ENCODE measurements at places on chromosomes 5 and 9. TPM values are rescaled to one million over a fixed set of nuclear protein-coding genes. Genes with fewer than 3 reads are reported as not detected.

DNA sequence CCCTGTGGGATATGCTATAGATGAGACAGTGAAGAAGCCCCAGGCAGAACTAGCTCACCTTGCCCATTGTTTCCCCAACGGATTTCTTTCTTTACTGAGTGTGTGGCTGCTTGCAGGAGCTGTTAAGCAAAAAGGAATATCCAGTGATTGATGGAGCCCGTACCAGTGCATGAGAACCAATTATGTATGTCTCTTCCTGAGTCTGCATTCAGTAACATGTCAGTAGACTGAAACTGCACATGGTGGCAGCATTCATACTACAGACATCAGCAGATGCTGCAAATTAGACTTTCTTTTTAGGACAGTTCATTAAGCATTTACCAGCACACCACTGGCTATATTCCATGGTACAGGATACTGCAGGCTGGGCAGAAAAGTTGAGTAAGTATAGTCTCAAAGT is 90.3 kb upstream of the PLCXD3 start:
- H3K27ac ChIP-seq: no peak overlapping the region
- H3K4me1 ChIP-seq: no peaks in the 10 kb centered on the region
- no peaks in the 10 kb centered on the region for H3K27me3 ChIP-seq
- H3K4me3 ChIP-seq: no peak overlapping the region

DNA sequence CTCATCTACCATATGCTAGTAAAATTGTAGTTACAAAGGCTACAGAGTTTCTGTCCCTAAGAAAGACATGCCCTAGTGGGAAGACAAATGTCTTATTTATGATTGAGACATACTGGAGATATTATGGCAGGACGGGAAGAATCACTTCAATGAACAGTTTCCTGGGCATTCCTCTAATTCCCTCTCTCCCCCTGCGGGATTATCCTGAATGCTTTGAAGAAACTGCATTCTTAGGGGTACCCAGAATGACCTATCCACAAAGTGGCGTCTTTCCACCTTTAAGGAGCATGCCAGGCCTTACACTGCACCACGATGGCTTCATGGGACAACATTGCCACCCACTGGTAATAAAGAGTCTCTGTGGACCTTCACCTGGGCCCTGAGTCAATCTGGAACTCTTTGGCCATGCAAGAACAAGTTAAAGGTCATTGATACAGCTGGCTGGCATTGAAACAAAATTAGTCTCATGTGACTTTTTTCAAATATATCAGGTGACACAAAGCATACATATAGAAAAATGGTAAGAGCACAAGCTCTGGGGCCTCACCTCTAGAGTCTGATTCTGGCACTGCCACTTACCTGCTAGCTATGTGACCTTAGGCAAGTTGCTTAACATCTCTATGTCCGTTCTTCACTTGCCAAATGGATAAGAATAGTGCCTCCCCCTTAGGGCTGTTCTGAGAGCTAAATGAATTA is 32.0 kb downstream of the ANKRD55 start:
- H3K27me3 ChIP-seq: no peaks in the 10 kb centered on the region
- H3K4me3 ChIP-seq: no peak overlapping the region
- H3K27ac ChIP-seq: no peak overlapping the region
- no peaks in the 10 kb centered on the region for H3K36me3 ChIP-seq
- peaks cover 5% of the 10 kb centered on the region for H3K4me1 ChIP-seq

DNA sequence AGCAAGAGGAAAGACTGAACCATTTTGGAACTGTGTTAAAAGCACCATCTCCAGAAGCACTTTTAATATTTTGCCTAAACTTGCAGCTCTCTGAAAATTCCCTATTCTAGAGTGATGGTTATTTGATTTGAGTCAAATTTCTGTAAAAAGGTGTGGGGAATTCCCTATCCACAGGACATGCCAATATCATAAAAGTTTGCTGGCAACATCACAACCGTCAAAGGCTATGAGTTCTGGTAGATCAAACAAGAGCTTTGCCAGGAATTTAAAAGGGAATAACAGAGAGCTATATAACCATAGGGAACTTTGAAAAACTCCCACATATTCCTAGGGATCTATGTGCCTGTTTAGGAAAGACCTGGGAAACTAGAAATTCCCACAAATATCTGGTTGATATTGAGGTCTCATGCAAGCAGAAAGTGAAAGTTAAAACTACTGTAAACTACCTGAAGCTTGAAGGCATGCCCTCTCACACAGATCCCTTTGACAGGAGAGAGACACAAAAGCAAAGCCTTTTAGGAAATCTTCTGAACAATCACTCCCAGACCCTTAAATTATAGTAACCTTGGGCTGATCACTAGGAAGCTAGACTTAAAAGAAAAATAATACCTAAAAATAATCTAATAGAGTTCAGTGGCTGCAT is 549.9 kb downstream of the ANXA1 start:
- no peak overlapping the region for H3K4me3 ChIP-seq
- H3K27me3 ChIP-seq: no peaks in the 10 kb centered on the region
- H3K4me1 ChIP-seq: no peaks in the 10 kb centered on the region
- H3K27ac ChIP-seq: no peak overlapping the region
- no peaks in the 10 kb centered on the region for H3K36me3 ChIP-seq
- DNase-seq: no peak

- no peak overlapping the region for H3K27ac ChIP-seq
- no peaks in the 10 kb centered on the region for H3K4me1 ChIP-seq
- H3K27me3 ChIP-seq: no peaks in the 10 kb centered on the region
- no peak for DNase-seq
- no peaks in the 10 kb centered on the region for H3K36me3 ChIP-seq
- H3K4me3 ChIP-seq: no peak overlapping the region
Observed at GRCh38 chr9:84293001-84293798, 47.4 kb downstream of the SLC28A3 start.

DNA sequence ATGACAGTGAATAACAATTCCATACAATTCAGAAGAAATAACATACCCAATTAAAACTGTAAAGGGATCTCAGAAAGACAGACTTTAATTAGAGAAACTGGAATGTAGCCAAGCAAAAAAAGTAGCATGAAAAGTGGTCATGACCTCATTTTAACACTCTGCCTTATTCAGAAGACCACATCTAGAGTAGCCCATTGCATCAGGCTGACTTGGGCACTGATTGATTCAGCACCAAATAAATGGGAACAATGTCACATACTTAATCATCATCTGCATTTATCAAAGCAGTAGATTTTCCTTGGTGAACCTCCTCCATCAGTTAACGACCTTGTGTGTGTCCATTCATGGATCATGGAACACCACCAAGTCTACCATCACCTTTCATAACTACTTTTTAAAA is 992.1 kb downstream of the NR2F1-AS1 start:
- no peak for DNase-seq
- no peak overlapping the region for H3K4me3 ChIP-seq
- no peak overlapping the region for H3K27ac ChIP-seq
- H3K4me1 ChIP-seq: no peaks in the 10 kb centered on the region
- no peaks in the 10 kb centered on the region for H3K36me3 ChIP-seq

- no peak overlapping the region for H3K4me3 ChIP-seq
- peaks cover 52% of the 10 kb centered on the region for H3K27me3 ChIP-seq
- no peak overlapping the region for H3K27ac ChIP-seq
- H3K36me3 ChIP-seq: no peaks in the 10 kb centered on the region
- H3K4me1 ChIP-seq: peaks cover 12% of the 10 kb centered on the region
Observed at GRCh38 chr9:38422555-38423260, 1.5 kb downstream of the IGFBPL1 start.

DNA sequence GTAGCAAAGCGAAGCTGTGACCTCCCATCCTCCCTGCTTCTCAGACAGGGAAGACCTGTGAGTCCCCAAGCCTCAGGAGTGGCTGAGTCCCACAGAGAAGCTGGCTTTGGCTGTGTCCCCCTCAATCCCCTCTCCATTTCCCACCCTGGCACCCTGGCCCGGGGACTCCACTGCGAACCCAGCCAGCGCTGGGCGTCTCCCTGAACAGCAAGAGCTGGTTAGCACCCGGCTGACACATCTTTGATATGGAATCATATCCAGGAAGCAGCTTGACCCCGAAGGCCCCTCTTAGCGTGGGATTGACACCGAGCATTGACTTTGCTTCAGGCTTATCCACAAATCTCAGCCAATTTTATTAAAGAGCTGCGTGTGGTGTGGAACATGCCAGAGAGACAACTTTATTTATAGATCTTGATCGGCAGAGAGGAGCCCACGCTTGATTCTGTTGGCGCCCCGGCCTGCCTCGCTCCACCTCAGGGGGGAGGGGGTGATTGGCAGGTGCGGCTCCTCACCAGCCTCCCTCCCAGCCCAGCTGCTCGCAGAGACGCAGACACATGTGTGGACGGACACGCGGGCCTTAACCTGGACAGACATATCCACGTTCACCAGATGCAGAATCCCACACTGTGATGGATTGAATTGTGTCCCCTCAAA is 120.7 kb upstream of the MVB12B start:
- peak; percentile 42 for DNase-seq
- H3K27ac ChIP-seq: no peak overlapping the region
- H3K27me3 ChIP-seq: no peaks in the 10 kb centered on the region

GRCh38 chr5:5792106-5792505 is 369.6 kb downstream of the ICE1 start:
- H3K36me3 ChIP-seq: no peaks in the 10 kb centered on the region
- DNase-seq: peak; percentile 66
- peaks cover 4% of the 10 kb centered on the region for H3K4me1 ChIP-seq
- H3K27ac ChIP-seq: no peak overlapping the region

DNA sequence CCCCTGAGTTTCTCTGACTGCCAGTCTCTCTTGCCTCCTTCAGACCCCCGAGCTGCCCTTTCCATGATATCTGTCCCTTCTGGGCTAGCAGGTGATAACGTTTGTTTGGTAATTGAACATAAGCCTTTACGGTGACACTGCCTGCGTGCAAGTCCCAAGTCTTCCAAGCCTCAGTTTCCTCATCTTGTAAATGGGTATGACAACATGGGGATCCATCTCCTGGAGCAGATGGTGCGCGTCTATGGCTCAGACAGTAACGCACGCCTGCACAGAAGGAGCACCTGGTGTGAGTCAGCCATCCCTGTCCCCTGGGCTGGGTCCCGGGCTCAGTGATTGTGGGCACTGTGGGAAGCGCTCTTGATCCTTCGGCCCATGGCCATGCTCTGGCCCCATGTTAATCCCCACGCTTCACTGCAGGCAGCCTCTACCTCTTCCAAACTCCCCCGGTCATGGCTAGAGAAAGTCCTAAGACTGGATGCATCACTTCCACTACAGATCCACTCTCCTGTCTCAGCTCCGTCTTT is 85.8 kb downstream of the DAP start:
- H3K27ac ChIP-seq: no peak overlapping the region
- no peak for DNase-seq
- no peaks in the 10 kb centered on the region for H3K27me3 ChIP-seq
- H3K36me3 ChIP-seq: peaks cover 32% of the 10 kb centered on the region

- peak within 1 kb of the TSS; percentile 81 for H3K4me3 ChIP-seq
- no peak for DNase-seq
- no peak within 1 kb of the TSS for H3K27ac ChIP-seq
- H3K27me3 ChIP-seq: no peaks in the 10 kb centered on the region
- H3K36me3 ChIP-seq: no peaks in the 10 kb centered on the region
- H3K4me1 ChIP-seq: peaks cover 5% of the 10 kb centered on the region
Observed at GRCh38 chr9:112174965-112175795, at the start of gene SUSD1. TSS of gene SUSD1 (minus strand) at chr9:112175297. CDS start at chr9:112175235, 62 bp downstream.

- peaks cover 61% of the 10 kb centered on the region for H3K36me3 ChIP-seq
- DNase-seq: no peak
- H3K27ac ChIP-seq: no peak overlapping the region
- H3K4me3 ChIP-seq: no peak overlapping the region
- H3K27me3 ChIP-seq: no peaks in the 10 kb centered on the region
Observed at GRCh38 chr9:120454467-120454866, 125.5 kb downstream of the CDK5RAP2 start.

DNA sequence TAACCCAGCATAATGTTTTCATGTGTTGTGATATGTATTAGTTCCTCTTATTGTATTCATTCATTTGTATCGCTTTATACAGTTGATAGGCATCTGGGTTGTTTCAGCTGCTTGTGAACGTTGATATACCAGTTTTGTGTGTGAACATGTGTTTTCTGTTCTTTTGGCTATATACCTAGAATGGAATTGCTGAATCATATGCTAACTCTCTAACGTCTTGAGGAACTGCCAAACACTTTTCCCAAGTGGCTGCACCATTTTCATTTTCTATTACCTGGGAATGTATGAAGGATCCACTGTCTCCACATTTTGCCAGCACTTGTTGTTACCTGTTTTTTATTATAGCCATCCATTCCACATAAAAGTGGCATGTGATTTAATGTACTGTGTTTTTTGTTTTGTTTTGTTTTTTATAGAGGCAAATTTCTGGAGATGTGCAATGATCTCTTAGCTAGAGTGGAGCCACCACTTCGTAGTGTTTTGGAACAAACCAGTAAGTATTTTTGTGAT is 34.6 kb downstream of the HSPA4 start:
- no peaks in the 10 kb centered on the region for H3K27me3 ChIP-seq
- peaks cover under 1% of the 10 kb centered on the region for H3K4me1 ChIP-seq
- no peak for DNase-seq
- peaks cover 58% of the 10 kb centered on the region for H3K36me3 ChIP-seq

DNA sequence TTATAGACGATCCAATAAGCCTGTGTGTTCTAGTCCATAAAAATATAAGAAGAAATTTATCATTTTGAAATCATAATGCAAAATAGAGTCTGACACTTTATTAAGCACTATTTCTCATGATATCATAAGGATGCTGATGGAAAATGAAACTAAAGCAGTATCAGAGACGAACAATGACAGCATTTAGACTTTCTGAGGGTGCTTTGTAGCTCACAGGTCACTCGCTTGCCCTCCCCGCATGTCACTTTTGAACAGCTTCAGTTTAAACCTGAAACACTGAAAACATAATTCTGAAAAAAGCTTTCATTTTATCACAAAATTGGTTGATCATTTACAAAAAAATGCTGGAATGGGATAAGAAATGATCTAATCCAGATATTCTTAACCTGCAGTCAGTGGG is 247.1 kb downstream of the EBF1 start:
- H3K27ac ChIP-seq: no peak overlapping the region
- H3K4me1 ChIP-seq: peaks cover 13% of the 10 kb centered on the region
- H3K4me3 ChIP-seq: no peak overlapping the region
- DNase-seq: peak; percentile 14
- H3K36me3 ChIP-seq: no peaks in the 10 kb centered on the region

- no peaks in the 10 kb centered on the region for H3K36me3 ChIP-seq
- H3K4me3 ChIP-seq: no peak overlapping the region
- peaks cover 5% of the 10 kb centered on the region for H3K4me1 ChIP-seq
- no peak overlapping the region for H3K27ac ChIP-seq
- H3K27me3 ChIP-seq: no peaks in the 10 kb centered on the region
- no peak for DNase-seq
Observed at GRCh38 chr5:15757103-15757502, 257.1 kb downstream of the FBXL7 start.

- no peak overlapping the region for H3K27ac ChIP-seq
- H3K27me3 ChIP-seq: no peaks in the 10 kb centered on the region
- H3K4me3 ChIP-seq: no peak overlapping the region
- no peaks in the 10 kb centered on the region for H3K4me1 ChIP-seq
Observed at GRCh38 chr5:164869325-164869724, 1363.9 kb downstream of the MAT2B start.

- no peaks in the 10 kb centered on the region for H3K27me3 ChIP-seq
- no peak for DNase-seq
- peaks cover 28% of the 10 kb centered on the region for H3K4me1 ChIP-seq
- no peaks in the 10 kb centered on the region for H3K36me3 ChIP-seq
Observed at GRCh38 chr5:98769210-98769958, 4.1 kb upstream of the RGMB start.

Gene SLC6A3
- 0.06 TPM for total RNA-seq

Gene NRG2
- 3.8 TPM for total RNA-seq

Gene DMRT3
- not detected for total RNA-seq

Gene FGD3
- total RNA-seq: 5.0 TPM

Gene CDH9
- 0.33 TPM for total RNA-seq

Gene GPR151
- total RNA-seq: not detected

Gene PRDM9
- total RNA-seq: not detected

Gene NTRK2
- 6.3 TPM for total RNA-seq

All from esophagus muscularis mucosa (tissue), 4 donors.